Aorta (tissue), 5 donors: ENCODE measurements at places on chromosomes 5 and 9. TPM values are rescaled to one million over a fixed set of nuclear protein-coding genes. Genes with fewer than 3 reads are reported as not detected.

The RABGAP1 gene
- 100 TPM for total RNA-seq

The HTR1A gene
- total RNA-seq: not detected

The ARHGEF39 gene
- total RNA-seq: 0.75 TPM

DNA sequence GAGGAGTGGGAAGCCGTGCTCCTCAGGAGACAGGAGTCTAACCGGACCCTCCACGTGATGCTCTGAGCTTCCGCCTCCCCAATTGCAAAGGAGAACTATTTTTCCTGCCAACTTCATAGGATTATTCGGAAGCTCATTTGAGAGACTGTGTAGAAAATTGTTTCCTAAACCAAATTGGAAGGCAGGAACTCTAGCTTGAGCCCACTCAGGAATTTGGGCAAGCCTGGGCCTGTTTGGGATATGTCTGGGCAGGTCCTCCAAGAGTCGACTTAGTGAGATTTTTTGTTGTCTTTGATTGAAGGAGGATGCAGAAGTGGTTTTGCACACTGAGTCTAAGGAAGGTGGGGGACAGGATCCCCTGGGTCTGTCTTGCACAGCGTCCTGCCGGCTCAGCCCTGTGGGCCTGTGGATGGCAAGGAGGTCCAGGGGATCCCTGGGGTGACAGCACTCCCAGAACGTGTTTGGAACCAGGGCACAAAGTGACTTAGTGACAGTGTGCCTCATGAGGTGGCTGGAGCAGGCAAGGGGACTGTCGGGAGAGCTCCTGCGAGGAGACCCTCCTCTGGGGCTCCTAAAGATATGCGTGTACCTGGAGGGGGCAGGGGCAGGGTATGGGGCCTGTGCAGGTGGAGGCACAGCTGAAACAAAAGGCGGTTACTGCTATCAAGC is 283.3 kb downstream of the NSG2 start:
- no peak for DNase-seq

The ANKDD1B gene
- total RNA-seq: 0.88 TPM

The TAF11L5 gene
- not detected for total RNA-seq
